A549 treated with ZK216348 at 1 μM for 4 hours (cell line): ENCODE measurements at places on chromosomes 16 and 17. TPM values are rescaled to one million over a fixed set of nuclear protein-coding genes. Genes with fewer than 3 reads are reported as not detected.

Gene SULT1A2
- total RNA-seq = 0.12 TPM in 1 of 5 replicates, not detected in the others

Gene MYO1C
- 85.5 to 152 TPM (median 144 TPM) in 5 replicates for total RNA-seq

Gene CIITA
- 0.08 to 0.16 TPM (median 0.16 TPM) in 3 of 5 replicates, not detected in the others for total RNA-seq

Gene CDRT15L2
- total RNA-seq = not detected in 5 replicates

Gene GP1BA
- total RNA-seq = not detected in 5 replicates

Gene TSPOAP1
- total RNA-seq = not detected in 5 replicates

Gene KRTAP1-5
- total RNA-seq = not detected in 5 replicates

Gene SDR42E2
- not detected in 5 replicates for total RNA-seq

Gene TVP23B
- 62.9 to 76.8 TPM (median 67.2 TPM) in 5 replicates for total RNA-seq

Gene CMTM2
- total RNA-seq = not detected in 5 replicates

Gene CES1
- total RNA-seq = 30.8 to 52.0 TPM (median 33.8 TPM) in 5 replicates

Gene SPAG7
- 71.7 to 94.4 TPM (median 78.1 TPM) in 5 replicates for total RNA-seq

Gene ZNF785
- not detected in 5 replicates for total RNA-seq

Gene MYO15A
- total RNA-seq = 0.24 to 0.75 TPM (median 0.27 TPM) in 5 replicates

Gene SMIM36
- not detected in 5 replicates for total RNA-seq

Gene C16orf92
- not detected in 5 replicates for total RNA-seq

Gene NLE1
- 26.5 to 40.5 TPM (median 37.2 TPM) in 5 replicates for total RNA-seq

Gene FOXC2
- 2.7 to 4.0 TPM (median 3.8 TPM) in 5 replicates for total RNA-seq

Gene ESRP2
- 0.06 to 0.40 TPM (median 0.15 TPM) in 5 replicates for total RNA-seq

Gene CLEC10A
- total RNA-seq = not detected in 5 replicates

Gene ZG16B
- 0.54 to 1.1 TPM (median 1.0 TPM) in 5 replicates for total RNA-seq

Gene GRAP
- total RNA-seq = 0.22 to 1.2 TPM (median 0.34 TPM) in 5 replicates

Gene DPEP1
- total RNA-seq = 0.53 to 1.2 TPM (median 1.1 TPM) in 5 replicates

Gene PYY
- total RNA-seq = not detected in 5 replicates

Gene SMARCD2
- 45.9 to 66.3 TPM (median 59.3 TPM) in 5 replicates for total RNA-seq

Gene CCT6B
- total RNA-seq = 0.91 to 1.5 TPM (median 1.3 TPM) in 5 replicates

Gene JPH3
- total RNA-seq = 0.80 to 2.8 TPM (median 2.4 TPM) in 5 replicates

Gene IGF2BP1
- total RNA-seq = 58.9 to 90.0 TPM (median 79.9 TPM) in 5 replicates

Gene ARHGAP44
- 2.1 to 3.3 TPM (median 2.9 TPM) in 5 replicates for total RNA-seq

Gene MAPK8IP3
- 20.2 to 72.3 TPM (median 60.7 TPM) in 5 replicates for total RNA-seq

Gene GDPD3
- total RNA-seq = 1.1 to 2.1 TPM (median 1.6 TPM) in 5 replicates

Gene EXOC3L1
- 0.07 to 0.27 TPM (median 0.27 TPM) in 3 of 5 replicates, not detected in the others for total RNA-seq

Gene DHRS7C
- not detected in 5 replicates for total RNA-seq

Gene MYH2
- not detected in 5 replicates for total RNA-seq

Gene PIK3R5
- 0.04 to 0.09 TPM in 2 of 5 replicates, not detected in the others for total RNA-seq

Gene TMEM186
- 10.1 to 16.1 TPM (median 13.9 TPM) in 5 replicates for total RNA-seq

Gene CLEC3A
- not detected in 5 replicates for total RNA-seq

Gene TSPAN10
- 2.5 to 6.8 TPM (median 4.7 TPM) in 5 replicates for total RNA-seq

Gene LPCAT2
- total RNA-seq = 4.1 to 9.1 TPM (median 6.5 TPM) in 5 replicates

Gene PHOSPHO1
- total RNA-seq = 0.33 to 0.97 TPM (median 0.42 TPM) in 5 replicates

Gene KRT33B
- not detected in 5 replicates for total RNA-seq

Gene FLII
- total RNA-seq = 219 to 292 TPM (median 257 TPM) in 5 replicates

Gene HASPIN
- 12.3 to 14.9 TPM (median 13.3 TPM) in 5 replicates for total RNA-seq
